ENCODE measurements at places on chromosomes 6 and 20. TPM values are rescaled to one million over a fixed set of nuclear protein-coding genes. Genes with fewer than 3 reads are reported as not detected.

DNA sequence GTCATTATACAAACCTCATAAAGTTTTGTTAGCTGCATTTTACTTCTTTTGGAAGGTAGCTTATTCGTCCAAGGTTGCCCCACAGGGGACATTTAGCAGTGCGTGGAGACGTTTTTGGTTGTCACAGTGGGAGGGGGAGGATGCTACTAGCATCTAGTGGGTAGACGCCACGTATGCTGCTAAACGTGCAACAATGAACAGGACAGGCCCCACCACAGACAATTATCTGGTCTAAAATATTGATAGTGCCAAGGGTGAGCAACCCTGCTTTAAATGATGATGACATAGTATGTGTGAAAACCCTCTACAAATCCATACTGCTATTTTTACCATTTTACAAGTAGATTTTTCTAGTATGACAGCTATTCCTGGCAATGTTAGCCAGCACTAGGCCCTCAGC, 13.9 kb upstream of the GCNT2 start:
- DNase-seq, result no peak

GRCh38 chr6:142378138-142378875, 76.5 kb downstream of the ADGRG6 start:
- DNase-seq, result no peak

Gene SIRPB2
- total RNA-seq, result 3.5 TPM

- no peak for DNase-seq
Measured at GRCh38 chr6:1689141-1689540, 79.4 kb downstream of the FOXC1 start.

Gene SPATS1
- not detected for total RNA-seq
